ENCODE measurements at places on chromosomes 6 and 20.

GRCh38 chr6:96227135-96227534 is 211.4 kb downstream of the FUT9 start:
- DNase-seq, result no peak

GRCh38 chr20:57619051-57619831 is 985 bp downstream of the ZBP1 start:
- DNase-seq, result no peak

GRCh38 chr6:14135893-14136539 is 18.4 kb downstream of the CD83 start:
- DNase-seq, result no peak

GRCh38 chr20:1391640-1392442 is 1.0 kb downstream of the FKBP1A start:
- no peak for DNase-seq

DNA sequence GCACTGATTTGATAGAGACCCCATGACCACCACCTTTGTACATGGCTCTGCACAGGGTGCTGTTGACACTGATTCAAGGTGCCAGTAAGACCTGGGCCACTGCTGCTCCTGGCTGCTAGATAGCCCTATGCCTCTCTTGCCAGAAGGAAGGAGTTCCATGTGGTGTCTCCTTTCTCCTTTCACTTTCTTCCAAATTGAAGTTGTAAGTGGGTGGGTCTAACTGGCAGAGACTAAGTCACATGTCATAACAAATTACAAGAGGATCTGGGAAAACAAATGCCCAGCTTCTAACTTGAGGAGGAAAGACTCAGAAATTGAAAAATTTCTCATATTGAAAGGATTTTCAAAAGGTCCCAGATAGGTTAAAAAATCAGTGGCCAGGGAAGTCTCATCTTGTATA is 116.8 kb downstream of the TFAP2B start:
- no peak for DNase-seq

GRCh38 chr6:37168163-37168758 is 1.7 kb upstream of the PIM1 start:
- DNase-seq, result no peak

- no peak for DNase-seq
Measured at GRCh38 chr6:39843305-39844020, 51.3 kb downstream of the DAAM2 start.

DNA sequence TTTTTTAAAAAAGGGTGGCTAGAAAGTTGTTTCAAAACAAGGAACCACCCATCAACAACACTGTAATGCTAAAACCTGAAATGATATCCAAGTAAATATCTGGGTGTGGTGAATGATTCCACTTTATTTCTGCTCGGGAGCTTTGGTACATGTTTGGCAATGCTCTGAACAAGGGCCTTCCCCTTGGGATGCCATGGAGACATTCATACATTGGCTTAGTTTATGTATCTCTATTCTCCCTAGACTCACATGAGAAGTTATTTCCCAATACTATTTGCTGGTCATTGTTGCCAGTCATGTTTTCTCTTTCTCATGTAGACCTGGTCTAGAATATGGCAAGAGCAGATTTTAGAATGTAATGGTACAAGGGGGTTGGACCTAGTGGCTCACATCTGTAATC is 22.9 kb downstream of the ADTRP start:
- DNase-seq, result no peak

Data from COR-L47 (cell line).